ENCODE measurements at places on chromosomes 3 and 15.

DNA sequence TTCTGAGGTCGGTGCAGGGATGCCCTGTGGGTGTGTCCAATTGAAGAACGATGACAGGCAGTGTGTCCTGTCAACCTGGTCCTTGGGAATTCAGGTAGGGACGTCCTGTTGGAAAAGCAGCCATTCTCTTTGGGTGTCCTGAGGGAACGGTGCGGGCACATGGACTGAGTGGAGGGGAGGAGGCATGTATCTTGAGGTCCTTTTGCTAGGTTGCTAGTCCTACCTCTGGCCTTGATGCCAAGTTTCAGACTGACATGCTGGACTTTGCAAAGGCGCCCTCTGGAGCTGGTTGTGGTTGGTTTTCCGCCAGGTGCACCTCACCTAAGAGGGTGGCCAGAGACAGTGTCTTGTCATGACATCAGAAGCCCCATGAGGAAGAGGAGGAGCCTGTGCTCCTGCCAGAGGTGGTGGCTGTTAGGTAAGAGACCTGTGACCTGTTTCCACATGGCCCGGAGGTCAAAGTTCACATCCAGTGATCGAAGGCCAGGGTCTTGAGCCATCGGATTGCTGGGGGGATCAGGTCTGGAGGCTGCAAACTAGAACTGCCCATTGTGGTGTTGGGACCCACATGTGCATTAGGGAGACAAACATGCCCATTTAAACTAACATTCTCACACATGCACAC, 106.3 kb downstream of the SNRPN start:
- DNase-seq, result no peak

DNA sequence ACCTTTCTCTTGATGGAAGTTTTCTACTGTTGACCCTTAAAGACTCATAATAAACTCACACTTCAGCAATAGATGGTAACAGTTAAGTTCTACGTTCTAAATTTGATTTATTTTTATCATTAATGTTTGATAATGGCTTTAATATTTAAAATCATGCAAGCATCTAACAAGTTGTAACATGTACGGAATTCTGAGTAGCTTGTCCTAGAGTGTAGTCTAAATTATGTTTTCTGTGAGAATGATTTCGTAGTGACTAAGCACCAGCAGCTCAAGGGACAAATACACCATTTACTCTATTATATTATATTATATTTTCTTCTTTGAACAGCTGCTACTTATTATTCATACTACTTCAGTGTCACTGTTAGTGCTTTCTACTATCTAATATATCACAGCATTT, 345.6 kb downstream of the NLGN1 start:
- DNase-seq, result no peak

DNA sequence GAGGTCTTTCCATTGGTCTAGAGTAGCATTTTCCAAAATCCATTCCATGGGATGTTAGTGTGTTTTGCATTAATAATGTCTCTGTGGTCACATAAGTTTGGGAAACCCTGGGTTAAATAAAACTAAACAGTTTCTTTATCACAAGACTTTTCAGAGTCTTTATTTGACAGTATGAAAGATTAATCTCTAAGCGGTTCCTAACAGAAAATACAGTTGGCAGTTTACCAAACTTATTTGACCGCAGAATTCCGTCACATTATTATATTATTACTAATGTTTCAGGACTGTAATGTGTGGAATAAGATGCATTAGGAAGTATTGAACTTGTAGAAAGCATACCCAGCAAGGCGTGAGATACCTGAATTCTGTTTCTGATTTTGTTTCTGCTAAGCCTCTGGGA, 71.5 kb upstream of the ADAMTSL3 start:
- DNase-seq, result no peak

- no peak for DNase-seq
These were observed 232.2 kb downstream of the ADAMTS17 start for GRCh38 chr15:100109486-100110035.

GRCh38 chr3:3625544-3626271, 173.5 kb upstream of the LRRN1 start:
- DNase-seq, result no peak
